ENCODE measurements at places on chromosomes 6 and 20. TPM values are rescaled to one million over a fixed set of nuclear protein-coding genes. Genes with fewer than 3 reads are reported as not detected.
A peak's percentile ranks its signal among the peaks of the same experiment; 100 is the strongest.

Gene HLA-B
- total RNA-seq, result 677 TPM

GRCh38 chr6:18388942-18389341 lies 1.8 kb downstream of the RNF144B start:
- DNase-seq, result peak; percentile 28

GRCh38 chr6:169986171-169986847 lies 234.9 kb downstream of the ERMARD start:
- DNase-seq, result no peak

GRCh38 chr20:4064144-4064909 lies 49.0 kb upstream of the RNF24 start:
- DNase-seq, result peak; percentile 84

Gene MDFI
- total RNA-seq, result 0.72 TPM

GRCh38 chr6:8219352-8219943 lies 117.1 kb upstream of the EEF1E1 start:
- DNase-seq, result peak; percentile 39

GRCh38 chr20:59448196-59448595 lies 147.8 kb downstream of the EDN3 start:
- no peak for DNase-seq

Gene TRDN
- 0.51 TPM for total RNA-seq

GRCh38 chr6:2881423-2881822 lies 21.7 kb downstream of the SERPINB9 start:
- DNase-seq, result no peak

DNA sequence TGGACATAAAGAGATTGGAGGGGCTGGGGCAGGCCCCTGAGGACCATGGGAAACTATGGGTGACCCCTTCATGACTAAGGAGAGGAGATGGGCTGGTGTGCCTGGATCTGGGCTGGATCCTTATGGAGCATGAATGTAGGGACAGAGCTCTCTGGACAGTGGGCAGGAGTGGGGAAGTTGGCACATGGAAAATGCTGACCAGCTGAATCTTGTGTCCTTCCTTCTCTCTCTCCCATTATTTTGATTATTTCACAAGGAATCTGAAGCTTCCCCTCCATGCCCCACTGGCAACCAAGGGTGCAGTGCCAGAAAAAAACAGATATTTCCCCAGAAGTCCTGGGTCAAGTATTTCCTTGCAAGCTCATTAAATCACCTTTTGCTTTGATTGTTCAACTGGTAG lies 175.2 kb downstream of the DHX35 start:
- no peak for DNase-seq

DNA sequence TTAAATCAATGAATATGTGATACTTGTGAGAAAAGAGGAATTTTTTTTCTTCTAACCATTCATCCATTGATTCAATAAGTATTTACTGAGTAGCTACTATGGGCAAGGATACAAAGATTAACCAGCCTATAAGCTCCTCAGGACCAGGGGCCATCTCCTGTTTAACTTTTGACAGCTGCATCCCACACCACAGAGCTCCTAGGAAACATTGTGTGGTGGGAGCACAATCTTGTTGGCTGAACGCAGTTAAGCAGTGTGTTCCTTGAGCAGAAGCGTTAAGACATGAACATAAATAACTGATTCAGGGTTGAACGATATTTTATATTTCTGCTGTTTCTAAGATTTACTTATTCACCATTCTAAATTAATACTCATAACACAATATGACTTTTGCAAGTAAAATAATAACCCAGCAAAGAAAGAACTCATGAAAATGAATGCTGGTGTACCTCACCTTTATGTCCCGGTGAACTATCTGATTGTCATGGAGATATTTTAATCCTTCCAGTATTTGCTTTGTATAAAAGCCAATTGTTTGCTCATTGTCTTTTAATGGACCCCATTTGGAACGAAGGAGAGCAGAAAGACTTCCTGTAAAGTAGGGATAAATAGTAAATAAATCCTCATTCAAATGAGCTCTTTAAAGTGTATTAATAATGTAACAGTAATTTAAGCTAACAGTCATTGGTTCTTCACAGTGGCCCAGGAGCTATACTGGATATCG lies 62.6 kb upstream of the MAP7 start:
- DNase-seq, result no peak

- peak; percentile 27 for DNase-seq
These were observed 469.7 kb downstream of the CDKAL1 start for GRCh38 chr6:21003780-21004541.

DNA sequence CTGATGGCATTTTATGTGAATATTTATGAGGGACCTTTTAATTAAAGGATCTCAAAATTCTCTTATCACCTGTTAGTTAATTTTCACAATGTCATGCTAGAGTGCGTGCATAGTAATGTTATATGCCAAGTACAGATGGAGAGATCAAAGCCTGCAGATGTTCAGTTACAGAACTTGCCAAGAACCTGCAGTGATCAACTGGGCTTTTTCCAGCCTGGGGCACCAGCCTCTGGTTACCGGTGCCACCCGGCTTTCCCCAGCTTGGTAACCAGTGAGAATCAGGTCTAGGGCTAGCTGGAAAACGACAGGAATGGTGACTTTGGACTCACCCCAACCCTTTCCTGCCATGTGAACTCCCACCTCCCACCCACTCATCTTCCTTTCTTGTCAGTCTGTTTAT lies 91.8 kb downstream of the CAP2 start:
- DNase-seq, result no peak

DNA sequence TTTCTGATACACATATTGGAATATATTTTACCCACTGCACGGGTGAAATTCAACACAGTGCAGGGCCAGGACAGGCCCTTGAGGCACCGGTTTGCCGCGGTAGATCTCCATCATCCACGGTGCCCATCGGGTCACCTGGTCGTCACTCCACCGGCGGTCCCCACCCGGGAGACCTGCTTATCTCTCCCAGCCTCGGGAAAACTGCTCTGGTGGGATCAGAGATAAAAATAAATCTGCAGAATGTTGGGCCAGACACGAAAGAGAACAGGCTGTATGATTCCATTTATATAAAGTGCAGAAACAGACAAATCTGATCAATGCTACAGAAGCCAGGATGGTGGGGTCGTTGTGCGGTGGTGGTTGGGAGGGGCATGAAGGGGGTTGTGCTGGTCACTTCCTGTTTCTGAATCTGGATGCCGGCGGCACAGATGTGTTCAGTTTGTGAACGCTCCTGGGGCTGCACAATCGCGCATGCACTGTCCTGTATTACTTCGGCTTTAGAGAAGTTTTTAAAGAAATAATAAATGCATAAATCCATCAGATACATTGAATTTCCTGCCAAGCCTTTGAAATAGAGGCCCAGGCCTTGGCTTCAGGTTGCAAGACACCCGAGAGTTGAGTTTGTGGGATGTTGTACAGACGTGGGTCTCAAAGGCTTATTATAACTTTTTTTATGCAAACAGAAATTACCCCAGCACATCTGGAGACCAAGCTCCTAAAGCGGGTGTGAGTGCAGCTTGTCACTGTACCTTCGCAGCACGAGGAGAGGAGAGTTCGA lies 54.3 kb downstream of the ANKRD60 start:
- no peak for DNase-seq

GRCh38 chr6:90465686-90466085 lies 121.2 kb downstream of the MAP3K7 start:
- no peak for DNase-seq

- peak; percentile 96 for DNase-seq
These were observed 29.6 kb downstream of the RAMACL start for GRCh38 chr6:166556863-166557322.

GRCh38 chr6:111792241-111792640 lies 81.0 kb downstream of the FYN start:
- DNase-seq, result no peak

GRCh38 chr6:117740605-117741004 lies 65.3 kb downstream of the NUS1 start:
- DNase-seq, result no peak
